ENCODE measurements at places on chromosomes 3 and 15.

GRCh38 chr15:28994831-28995596, 109.2 kb downstream of the APBA2 start:
- DNase-seq = no peak

- peak; percentile 53 for DNase-seq
Observed at GRCh38 chr3:71360764-71361163, 222.8 kb downstream of the FOXP1 start.

DNA sequence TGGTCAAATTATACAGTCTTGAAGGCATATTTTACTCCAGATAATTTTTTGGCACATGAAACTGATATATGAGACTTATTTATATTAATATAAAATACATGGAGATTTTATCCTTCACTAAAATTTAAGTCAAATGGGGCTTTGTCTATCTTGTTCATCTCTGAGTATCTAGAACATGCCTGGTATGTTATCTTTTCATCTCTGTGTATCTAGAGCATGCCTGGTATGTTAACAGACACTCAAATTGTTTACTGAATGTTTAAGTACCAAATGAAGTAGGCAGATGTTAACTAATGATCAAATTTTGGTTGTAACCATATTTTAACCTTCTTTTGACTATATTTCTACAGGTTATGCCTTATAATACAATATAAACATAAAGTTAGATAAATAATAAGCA, 7.7 kb downstream of the GTF2A2 start:
- DNase-seq = no peak

GRCh38 chr3:152395764-152396163, 127.0 kb downstream of the MBNL1 start:
- no peak for DNase-seq

- no peak for DNase-seq
Observed at GRCh38 chr15:66560856-66561525, 4.8 kb downstream of the LCTL start.

DNA sequence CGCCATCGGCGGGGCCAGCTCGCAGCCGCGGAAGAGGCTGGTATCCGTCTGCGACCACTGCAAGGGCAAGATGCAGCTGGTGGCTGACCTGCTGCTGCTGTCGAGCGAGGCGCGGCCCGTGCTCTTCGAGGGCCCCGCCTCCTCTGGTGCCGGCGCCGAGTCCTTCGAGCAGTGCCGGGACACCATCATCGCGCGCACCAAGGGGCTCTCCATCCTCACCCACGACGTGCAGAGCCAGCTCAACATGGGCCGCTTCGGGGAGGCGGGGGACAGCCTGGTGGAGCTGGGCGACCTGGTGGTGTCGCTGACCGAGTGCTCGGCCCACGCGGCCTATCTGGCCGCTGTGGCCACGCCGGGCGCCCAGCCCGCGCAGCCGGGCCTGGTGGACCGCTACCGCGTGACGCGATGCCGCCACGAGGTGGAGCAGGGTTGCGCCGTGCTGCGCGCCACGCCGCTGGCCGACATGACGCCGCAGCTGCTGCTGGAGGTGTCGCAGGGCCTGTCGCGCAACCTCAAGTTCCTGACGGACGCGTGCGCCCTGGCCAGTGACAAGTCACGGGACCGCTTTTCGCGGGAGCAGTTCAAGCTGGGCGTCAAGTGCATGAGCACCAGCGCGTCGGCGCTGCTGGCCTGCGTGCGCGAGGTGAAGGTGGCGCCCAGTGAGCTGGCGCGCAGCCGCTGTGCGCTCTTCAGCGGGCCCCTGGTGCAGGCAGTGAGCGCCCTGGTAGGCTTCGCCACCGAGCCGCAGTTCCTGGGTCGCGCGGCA, 1.8 kb downstream of the TLNRD1 start:
- DNase-seq = no peak

- no peak for DNase-seq
Observed at GRCh38 chr3:107028626-107029025, 348.6 kb upstream of the CCDC54 start.

- no peak for DNase-seq
Observed at GRCh38 chr3:5607581-5607980, 420.1 kb downstream of the EDEM1 start.
